AML-193 (cell line): ENCODE measurements at places on chromosomes 6 and 20.

GRCh38 chr6:15596186-15596896, 66.5 kb downstream of the DTNBP1 start:
- DNase-seq, result peak; percentile 77

- peak; percentile 77 for DNase-seq
Observed at GRCh38 chr6:16712255-16712930, 48.9 kb downstream of the ATXN1 start.

GRCh38 chr6:17219098-17219497, 62.1 kb upstream of the RBM24 start:
- no peak for DNase-seq

GRCh38 chr6:2911171-2911570, 8.1 kb upstream of the SERPINB9 start:
- no peak for DNase-seq

- no peak for DNase-seq
Observed at GRCh38 chr6:15990179-15990578, 138.7 kb upstream of the MYLIP start.
